ENCODE measurements at places on chromosomes 11 and 22. TPM values are rescaled to one million over a fixed set of nuclear protein-coding genes. Genes with fewer than 3 reads are reported as not detected.

DNA sequence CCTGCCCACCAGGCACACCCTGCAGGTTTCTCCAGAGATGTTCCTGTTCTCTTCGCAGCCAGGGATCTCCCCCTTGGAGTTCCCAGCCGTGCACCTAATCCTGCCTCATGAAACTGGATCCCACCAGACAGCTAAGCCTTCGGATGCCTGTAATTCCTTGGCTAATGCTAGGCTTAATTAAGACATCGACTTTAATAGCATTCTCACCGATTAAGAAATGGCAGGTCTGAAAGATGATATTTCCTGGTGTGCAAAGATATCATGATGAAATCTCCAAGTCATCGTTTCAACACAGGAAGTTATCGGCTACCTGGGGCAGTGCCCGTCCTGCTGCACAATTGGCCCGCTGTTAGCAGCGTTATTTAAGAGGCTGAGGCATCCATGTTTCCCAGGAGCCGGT is 41.5 kb upstream of the CCND1 start:
- no peaks in the 10 kb centered on the region for H3K4me1 ChIP-seq
- no peaks in the 10 kb centered on the region for H3K36me3 ChIP-seq
- no peak overlapping the region for H3K4me3 ChIP-seq

DNA sequence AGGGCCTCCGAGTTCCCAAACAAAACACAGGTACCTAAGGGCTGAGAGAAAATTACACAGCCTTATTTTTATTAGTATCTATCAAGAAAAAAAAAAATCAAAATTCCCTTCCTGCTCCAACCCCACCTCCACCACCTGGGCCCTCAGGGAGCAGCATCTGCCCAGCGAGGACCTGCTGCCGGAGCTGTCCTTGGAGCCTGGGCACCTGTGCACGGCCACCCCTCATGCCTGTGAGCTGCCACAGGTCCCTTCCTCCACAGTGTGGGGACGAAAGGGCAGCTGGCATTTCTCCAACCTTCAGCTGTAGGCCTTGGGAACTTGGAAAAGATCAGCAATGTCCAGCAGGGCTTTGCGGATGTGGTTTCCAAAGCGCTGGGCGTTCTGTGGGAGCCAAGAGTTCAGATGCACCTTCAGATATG is 6.3 kb upstream of the SYCE3 start:
- H3K4me1 ChIP-seq, result no peaks in the 10 kb centered on the region
- peaks cover 21% of the 10 kb centered on the region for H3K36me3 ChIP-seq
- no peaks in the 10 kb centered on the region for H3K27me3 ChIP-seq
- DNase-seq, result no peak

- no peak overlapping the region for H3K27ac ChIP-seq
- peaks cover 2% of the 10 kb centered on the region for H3K27me3 ChIP-seq
- no peak for DNase-seq
- no peak overlapping the region for H3K4me3 ChIP-seq
- H3K36me3 ChIP-seq, result no peaks in the 10 kb centered on the region
Measured at GRCh38 chr11:59183771-59184170, 11.8 kb downstream of the DTX4 start.

DNA sequence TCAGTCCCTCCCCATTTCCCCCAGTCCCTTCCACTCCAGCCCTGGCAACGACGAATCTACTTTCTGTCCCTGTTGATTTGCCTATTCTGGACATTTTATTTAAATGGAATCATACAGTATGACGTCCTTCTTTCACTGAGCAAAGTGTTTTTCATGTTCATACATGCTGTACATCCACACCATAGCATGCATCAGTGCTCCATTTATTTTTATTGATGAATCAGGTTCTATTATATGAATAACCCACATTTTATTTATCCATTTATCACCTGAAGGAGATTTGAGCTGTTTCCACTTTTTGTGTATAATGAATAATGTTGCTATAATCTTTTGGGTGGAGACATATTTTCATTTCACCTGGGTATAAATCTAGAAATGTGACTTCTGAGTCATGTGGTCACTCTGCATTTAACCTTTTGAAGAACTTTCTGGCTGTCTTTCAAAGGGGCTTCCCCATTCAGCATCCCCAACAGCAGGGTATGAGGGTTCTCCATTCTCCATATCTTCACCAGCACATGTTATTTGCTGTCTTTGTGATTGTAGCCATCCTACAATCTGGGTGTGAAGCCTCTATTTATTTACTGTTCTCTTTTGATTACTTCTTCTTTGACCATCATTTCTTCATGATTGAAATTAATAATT is 531.7 kb downstream of the ETS1 start:
- no peaks in the 10 kb centered on the region for H3K27me3 ChIP-seq
- DNase-seq, result no peak
- no peak overlapping the region for H3K4me3 ChIP-seq
- H3K27ac ChIP-seq, result peak overlapping the region; percentile 58
- peaks cover 48% of the 10 kb centered on the region for H3K4me1 ChIP-seq

GRCh38 chr11:46597609-46598219 is 3.9 kb upstream of the AMBRA1 start:
- DNase-seq, result no peak
- H3K4me3 ChIP-seq, result no peak overlapping the region
- H3K27ac ChIP-seq, result peak overlapping the region; percentile 26
- no peaks in the 10 kb centered on the region for H3K27me3 ChIP-seq

- no peaks in the 10 kb centered on the region for H3K27me3 ChIP-seq
- no peak overlapping the region for H3K27ac ChIP-seq
- no peak for DNase-seq
- no peaks in the 10 kb centered on the region for H3K36me3 ChIP-seq
Measured at GRCh38 chr11:114876234-114876633, 197.9 kb downstream of the NXPE2 start.

DNA sequence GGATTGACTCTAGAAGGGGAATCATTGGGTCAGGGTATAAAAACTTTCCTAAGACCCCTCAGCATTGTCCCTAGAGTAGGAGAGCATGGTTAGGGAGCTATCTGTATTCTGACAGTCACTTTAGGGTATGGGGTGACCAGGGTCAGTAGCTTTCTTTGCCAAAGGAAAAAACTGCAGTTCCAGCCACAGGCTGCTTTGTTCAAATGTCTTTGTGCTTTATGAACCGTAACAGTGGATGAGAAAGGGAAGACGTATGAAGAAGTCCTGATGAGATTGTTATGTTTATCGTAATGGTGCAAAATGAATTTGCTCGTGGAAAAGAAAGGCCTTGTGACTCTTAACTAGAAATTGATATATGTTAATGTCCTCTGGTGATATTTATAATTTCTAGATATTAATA is 30.0 kb downstream of the CYB5R2 start:
- DNase-seq, result no peak
- H3K4me3 ChIP-seq, result no peak overlapping the region
- H3K36me3 ChIP-seq, result no peaks in the 10 kb centered on the region

DDX25 gene
- 0.54 TPM for total RNA-seq
